Hematopoietic multipotent progenitor cell treated with erythropoietin and hydrocortisone succinate and interleukin-3 and kit ligand, for 8 days (in vitro differentiated cells): ENCODE measurements at places on chromosomes 11 and 22.

GRCh38 chr22:36467042-36467810, 14.2 kb downstream of the TXN2 start:
- DNase-seq = no peak

DNA sequence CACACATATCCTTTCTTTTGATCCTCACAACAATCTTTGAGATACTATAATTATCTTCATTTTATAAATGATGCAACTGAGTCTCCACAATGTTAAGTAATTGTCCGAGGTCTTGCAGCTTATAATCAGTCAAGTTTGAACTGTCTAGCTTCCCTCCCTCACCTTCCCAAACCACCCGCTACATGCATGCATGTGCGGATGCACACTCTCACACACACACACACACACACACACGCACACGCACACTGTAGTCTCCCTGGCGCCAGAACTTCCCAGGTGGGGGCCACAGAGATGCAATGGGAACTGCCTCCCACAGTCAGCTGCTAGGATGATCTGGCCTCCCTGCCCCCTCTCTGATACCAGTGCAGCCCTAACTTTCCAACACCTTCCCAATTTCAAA, 501.3 kb downstream of the BUD13 start:
- no peak for DNase-seq

GRCh38 chr11:36023922-36024321, 80.1 kb downstream of the LDLRAD3 start:
- no peak for DNase-seq

DNA sequence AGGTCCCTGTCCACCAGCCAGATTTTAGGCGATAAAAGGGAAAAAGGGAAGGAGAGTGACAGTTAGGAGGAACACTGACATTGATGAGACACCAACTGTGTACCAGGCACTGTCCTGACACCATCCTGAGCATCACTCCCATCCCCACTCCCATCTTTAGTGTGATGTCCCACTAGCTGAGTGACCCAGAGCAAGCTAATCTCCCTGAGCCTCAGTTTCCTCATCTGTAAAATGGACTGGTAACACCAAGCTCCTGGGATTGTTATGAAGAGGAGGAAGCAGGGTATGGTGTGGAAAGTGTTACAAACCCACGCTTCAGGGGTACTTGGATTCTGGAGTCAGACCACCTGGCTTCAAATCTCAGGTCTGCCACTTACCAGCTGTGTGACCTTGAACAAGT, 8.5 kb upstream of the P2RY6 start:
- no peak for DNase-seq

DNA sequence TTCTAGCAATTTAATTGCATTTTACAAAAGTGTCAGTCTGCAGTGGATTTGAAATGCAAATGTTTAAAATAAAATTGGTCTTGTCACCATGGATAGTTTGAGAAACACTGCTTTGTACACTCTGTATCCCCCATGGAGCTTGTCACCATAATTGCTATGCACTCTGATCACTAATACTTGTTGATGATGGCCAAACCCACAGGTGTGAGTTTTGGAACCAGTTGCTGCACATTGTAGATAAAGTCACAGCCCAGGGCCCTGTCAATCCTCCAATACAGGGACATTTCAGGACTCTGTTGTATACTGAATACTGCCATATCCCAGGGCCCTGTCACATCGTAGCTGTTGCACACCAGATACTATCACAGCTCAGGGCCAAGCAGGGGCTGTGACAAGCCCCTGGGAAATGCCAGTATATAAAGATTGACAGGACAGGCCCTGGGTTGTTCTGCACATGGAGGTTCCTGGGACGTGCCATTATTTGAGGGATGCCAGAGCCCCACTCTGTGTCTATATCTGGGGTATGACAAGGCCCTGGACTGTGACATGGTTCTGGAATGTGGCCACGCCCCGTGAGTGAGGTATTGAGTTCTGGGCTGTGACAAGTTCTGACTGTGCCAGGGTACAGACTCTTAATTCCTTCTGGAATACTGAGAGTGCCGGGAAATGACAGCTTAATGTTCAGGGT, 27.9 kb upstream of the SMPD1 start:
- DNase-seq = no peak

GRCh38 chr11:85787809-85788760, 22.9 kb downstream of the SYTL2 start:
- no peak for DNase-seq

DNA sequence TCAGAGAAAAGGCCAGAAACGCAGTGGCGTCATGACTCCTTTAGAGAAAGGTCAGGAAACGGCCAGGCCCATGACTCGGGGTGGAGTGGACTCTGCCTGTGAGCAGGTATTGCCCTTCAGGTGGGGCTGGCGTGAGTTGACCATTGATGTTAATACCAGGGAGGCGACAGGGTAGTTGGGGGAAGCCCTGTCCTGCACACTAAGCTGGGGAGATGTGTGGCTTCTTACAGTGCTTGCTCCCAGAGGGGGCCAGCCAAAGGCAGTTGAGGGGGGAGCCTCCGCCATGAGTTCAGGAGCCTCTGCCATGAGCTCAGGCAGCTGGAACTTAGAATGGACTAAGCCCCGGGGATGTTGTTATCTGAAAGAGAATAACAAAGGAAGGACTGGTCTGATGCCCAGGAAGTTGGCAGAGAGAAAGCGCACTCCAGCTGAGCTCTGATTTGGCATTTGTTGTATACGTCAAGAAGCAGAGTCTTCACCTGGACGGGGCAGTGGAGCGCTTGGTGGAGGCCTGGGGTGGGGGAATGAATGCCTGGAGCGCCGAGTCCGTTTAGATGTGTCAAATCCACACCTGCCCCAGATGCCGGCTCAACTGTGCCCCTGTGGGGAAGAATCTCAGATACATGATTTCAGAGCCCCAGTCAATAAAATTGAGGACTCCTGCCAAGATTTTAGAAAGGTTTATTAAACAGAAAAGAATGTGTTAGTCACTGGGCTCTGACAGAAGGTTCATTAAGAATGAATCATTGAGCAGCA, 222.5 kb downstream of the TBC1D22A start:
- no peak for DNase-seq

DNA sequence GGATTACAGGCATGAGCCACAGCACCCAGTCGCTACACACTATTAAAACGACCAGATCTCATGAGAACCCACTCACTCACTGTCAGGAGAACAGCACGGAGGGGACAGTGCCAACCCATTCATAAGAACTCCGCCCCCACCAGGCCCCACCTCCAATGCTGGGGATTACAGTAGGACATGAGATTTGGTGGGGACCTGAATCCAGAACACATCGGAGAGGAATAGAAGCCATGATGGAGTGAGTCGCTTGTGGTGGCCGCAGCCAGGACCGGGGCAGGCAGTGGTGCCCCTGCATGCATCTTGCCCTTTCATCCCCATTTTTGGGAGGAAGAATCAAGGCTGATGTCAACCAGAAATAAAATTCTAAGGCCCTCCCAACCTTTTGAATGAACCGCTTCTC, 8.7 kb downstream of the NADSYN1 start:
- no peak for DNase-seq

DNA sequence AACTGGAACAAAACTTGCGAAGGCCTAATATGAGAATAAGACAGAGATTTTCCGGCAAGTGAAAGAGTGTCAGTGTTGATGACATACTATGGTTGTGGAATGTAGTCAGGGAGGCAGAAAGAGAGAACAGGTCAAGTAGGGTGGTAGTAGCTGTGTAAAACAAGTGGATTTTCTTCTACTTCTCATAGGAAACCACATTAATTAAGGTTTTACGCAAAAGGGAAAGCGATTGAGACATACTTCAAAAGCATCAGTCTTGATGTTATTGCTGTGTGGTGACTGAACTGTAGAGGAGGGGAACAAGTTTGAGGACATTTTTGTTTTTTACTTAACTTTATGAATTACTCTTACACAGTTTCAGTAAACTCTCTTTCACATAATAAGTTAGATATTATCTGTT, 186.0 kb upstream of the CNTN5 start:
- no peak for DNase-seq

GRCh38 chr11:116278076-116278475, 494.7 kb downstream of the BUD13 start:
- DNase-seq = no peak

DNA sequence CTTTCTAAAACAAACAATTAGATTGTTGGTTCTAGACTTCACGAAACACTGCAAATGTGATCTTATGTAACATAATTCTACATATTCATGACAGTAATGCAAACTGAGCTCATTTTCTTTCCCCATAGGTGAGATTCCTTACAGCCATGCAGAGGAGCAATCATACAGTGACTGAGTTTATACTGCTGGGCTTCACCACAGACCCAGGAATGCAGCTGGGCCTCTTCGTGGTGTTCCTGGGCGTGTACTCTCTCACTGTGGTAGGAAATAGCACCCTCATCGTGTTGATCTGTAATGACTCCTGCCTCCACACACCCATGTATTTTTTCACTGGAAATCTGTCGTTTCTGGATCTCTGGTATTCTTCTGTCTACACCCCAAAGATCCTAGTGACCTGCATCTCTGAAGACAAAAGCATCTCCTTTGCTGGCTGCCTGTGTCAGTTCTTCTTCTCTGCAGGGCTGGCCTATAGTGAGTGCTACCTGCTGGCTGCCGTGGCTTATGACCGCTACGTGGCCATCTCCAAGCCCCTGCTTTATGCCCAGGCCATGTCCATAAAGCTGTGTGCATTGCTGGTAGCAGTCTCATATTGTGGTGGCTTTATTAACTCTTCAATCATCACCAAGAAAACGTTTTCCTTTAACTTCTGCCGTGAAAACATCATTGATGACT, 1.5 kb downstream of the OR9G1 start:
- DNase-seq = no peak

GRCh38 chr11:102453302-102453695, 734 bp upstream of the TMEM123 start:
- DNase-seq = peak; percentile 20

DNA sequence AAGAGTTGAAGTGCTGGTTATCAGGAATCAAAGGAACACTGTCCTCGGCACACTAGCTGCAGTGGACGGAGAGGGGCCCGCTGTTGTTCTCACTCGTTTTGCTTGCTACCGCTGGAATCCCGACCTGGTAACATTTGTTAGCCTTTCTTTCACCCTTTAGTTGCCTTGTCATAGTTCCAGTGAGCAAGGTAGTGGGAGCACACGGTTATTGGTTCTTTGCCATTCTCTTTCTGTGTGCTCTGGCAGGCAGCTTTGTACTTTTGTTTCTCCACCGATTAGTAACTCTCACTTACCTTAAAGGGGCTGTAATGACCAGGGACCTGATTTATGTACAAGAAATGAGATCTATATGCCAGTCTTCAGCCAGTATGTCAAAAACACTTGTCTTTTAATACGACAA, 1.8 kb downstream of the DEPDC7 start:
- DNase-seq = no peak

DNA sequence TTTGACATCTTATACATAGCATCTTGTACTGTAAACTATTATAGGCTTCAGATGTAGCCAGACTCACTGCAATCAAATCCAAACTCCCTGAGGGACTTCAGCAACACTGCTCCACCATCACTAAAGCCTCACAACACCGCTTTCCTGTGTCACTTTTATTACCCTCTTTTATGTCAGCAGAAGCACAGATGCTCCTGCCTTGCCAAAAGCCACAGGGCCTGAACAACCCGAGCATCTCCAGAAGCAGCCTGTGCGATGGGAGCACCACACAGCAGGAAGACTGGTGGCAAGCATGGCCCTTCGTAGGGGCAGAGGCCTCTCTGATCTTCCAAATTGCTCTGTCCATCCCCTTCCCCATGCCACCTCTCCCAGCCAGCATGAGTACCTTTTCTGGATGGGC, 22.9 kb downstream of the TMEM123 start:
- no peak for DNase-seq

GRCh38 chr11:93587858-93588581, 44.8 kb upstream of the SMCO4 start:
- no peak for DNase-seq

DNA sequence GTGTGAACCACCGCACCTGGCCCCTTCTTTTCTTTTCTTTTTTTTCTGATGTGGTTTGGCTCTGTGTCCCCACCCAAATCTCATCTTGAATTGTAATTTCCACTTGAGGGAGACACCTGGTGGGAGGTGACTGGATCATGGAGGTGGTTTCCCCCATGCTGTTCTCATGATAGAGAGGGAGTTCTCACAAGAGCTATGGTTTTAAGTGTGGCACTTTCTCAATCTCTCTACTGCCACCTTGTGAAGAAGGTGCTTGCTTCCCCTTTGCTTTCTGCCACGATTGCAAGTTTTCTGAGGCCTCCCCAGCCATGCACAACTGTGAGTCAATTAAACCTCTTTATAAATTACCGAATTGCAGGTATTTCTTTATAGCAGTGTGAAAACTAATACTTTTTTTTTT, 4.9 kb upstream of the TCN2 start:
- peak; percentile 75 for DNase-seq

GRCh38 chr11:44766112-44766971, 39.6 kb downstream of the TSPAN18 start:
- DNase-seq = peak; percentile 82

GRCh38 chr11:73963861-73964260, 13.0 kb downstream of the DNAJB13 start:
- DNase-seq = no peak

DNA sequence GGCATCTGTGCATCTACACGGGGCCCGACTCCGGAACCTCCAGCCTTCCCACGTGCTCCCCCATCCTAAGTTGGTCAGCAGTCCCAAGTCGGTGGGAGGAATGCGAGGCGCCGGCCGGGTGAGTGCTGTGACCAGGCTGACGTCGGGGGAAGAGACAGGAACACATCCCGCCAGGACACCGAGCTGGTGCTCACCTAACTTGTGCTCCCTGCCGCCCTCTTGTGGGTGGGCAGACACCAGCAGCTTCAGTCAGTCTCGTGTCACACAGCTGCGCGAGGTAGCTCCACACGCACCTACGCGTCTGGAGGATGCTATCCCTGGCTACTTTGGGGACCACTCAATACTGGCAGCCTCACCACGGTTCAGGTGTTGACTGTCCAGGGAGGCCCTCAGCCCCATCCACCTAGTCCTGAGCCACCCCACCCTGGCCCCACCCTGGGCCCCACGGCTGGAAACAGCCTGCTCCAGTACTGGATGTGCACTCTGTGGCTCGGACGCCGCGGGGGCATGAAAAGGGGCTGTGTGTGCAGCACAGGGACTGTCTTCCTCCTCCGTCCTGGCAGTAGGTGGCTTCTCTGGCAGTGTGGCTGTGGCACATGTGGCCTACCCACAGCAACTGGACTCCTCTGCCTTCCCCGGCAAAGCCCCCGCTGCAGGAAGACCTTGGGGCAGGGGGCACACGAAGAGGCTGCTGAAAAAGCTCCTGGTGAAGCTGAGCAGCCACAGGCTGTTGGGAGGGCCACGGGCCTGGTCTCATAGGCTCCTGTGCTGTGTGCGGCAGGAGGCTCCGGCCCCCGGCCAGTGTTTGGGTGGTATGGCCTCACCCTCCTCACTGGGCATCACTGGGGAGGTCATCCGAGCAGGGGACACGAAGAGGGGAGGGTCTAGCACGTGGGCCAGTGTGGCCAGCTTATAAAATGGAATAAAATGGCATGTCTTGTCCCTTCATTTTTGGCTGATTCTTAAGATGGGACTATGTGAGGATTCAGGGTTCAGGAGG, 11.2 kb upstream of the BID start:
- peak; percentile 77 for DNase-seq
